Natural killer cell (primary cell): ENCODE measurements at places on chromosomes 2 and 18. TPM values are rescaled to one million over a fixed set of nuclear protein-coding genes. Genes with fewer than 3 reads are reported as not detected.

GRCh38 chr2:74777161-74777900 lies 56.6 kb upstream of the HK2 start:
- DNase-seq = no peak
- H3K27ac ChIP-seq = no peak overlapping the region
- H3K27me3 ChIP-seq = no peaks in the 10 kb centered on the region
- peaks cover 8% of the 10 kb centered on the region for H3K4me1 ChIP-seq
- H3K4me3 ChIP-seq = no peak overlapping the region
- no peaks in the 10 kb centered on the region for H3K36me3 ChIP-seq

GRCh38 chr2:58756336-58756735 lies 515.2 kb upstream of the FANCL start:
- no peaks in the 10 kb centered on the region for H3K4me1 ChIP-seq
- no peak overlapping the region for H3K27ac ChIP-seq
- no peaks in the 10 kb centered on the region for H3K27me3 ChIP-seq
- H3K36me3 ChIP-seq = no peaks in the 10 kb centered on the region
- no peak overlapping the region for H3K4me3 ChIP-seq
- no peak for DNase-seq

GRCh38 chr2:130864830-130865800 lies 28.4 kb downstream of the ARHGEF4 start:
- H3K4me3 ChIP-seq = no peak overlapping the region
- H3K27me3 ChIP-seq = no peaks in the 10 kb centered on the region
- H3K36me3 ChIP-seq = no peaks in the 10 kb centered on the region
- no peaks in the 10 kb centered on the region for H3K4me1 ChIP-seq
- H3K27ac ChIP-seq = no peak overlapping the region
- peak; percentile 17 for DNase-seq

ZFP36L2 gene
- total RNA-seq = 376 TPM

RTP5 gene
- 0.47 TPM for total RNA-seq

DNA sequence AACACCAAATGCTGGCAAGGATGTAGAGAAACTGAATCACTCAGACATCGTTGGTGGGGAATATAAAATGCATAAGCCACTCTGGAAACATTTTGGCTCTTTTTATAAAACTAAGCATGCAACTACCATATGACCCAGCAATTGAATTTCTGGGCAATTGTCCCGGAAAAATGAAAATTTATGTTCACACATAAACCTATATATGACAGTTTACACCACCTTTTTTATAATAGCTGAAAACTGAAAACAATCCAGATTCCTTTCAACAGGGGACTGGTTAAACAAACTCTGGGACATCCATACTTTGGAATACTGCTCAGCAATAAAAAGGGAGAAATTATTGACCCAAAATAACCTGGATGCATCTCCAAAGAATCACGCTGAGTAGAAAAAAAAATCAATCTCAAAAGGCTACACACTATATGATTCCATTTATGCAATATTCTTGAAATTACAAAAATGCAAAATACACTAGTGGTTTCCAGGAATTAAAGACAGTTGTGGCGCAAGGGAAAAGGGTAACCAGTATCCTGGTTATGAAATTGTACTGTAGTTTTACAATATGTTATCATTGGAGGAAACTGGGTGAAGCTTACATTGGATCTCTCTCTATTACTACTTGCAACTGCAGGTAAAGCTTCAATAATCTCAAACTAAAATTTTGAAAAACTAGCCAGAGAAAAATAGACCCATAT lies 130.2 kb upstream of the PID1 start:
- H3K4me3 ChIP-seq = no peak overlapping the region
- no peak overlapping the region for H3K27ac ChIP-seq
- no peaks in the 10 kb centered on the region for H3K36me3 ChIP-seq
- H3K4me1 ChIP-seq = no peaks in the 10 kb centered on the region

- no peak overlapping the region for H3K4me3 ChIP-seq
- H3K4me1 ChIP-seq = no peaks in the 10 kb centered on the region
- no peaks in the 10 kb centered on the region for H3K27me3 ChIP-seq
- DNase-seq = no peak
- H3K27ac ChIP-seq = no peak overlapping the region
- H3K36me3 ChIP-seq = no peaks in the 10 kb centered on the region
Measured at GRCh38 chr2:62660087-62660486, 45.4 kb upstream of the EHBP1 start.

SERPINB11 gene
- total RNA-seq = not detected

RGPD3 gene
- total RNA-seq = 0.32 TPM

MEP1B gene
- not detected for total RNA-seq

TLX2 gene
- total RNA-seq = 0.45 TPM

USP40 gene
- 19.4 TPM for total RNA-seq

UGT1A9 gene
- not detected for total RNA-seq

DNA sequence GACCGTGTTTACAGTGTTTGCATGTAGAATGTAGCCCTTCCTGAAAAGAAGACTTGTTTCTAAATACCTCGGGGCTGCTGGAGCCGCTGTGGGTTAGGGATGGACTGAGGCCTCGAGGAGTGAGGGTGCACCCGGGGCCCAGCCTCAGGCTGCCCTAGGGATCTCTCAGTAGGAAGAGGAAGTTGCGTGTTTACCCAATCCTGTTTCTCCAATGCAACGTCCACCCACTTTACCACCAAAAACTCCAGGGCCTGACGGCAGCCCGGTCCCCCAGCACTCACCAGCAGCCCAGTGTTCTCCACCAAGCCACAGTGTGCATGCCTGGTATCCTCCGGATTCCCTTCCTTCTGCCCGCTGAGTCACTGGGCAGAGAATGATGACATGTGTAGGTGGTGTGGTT lies 255.8 kb downstream of the GLI2 start:
- H3K36me3 ChIP-seq = no peaks in the 10 kb centered on the region
- no peaks in the 10 kb centered on the region for H3K27me3 ChIP-seq
- no peak overlapping the region for H3K4me3 ChIP-seq
- no peak for DNase-seq
- H3K4me1 ChIP-seq = no peaks in the 10 kb centered on the region

DNA sequence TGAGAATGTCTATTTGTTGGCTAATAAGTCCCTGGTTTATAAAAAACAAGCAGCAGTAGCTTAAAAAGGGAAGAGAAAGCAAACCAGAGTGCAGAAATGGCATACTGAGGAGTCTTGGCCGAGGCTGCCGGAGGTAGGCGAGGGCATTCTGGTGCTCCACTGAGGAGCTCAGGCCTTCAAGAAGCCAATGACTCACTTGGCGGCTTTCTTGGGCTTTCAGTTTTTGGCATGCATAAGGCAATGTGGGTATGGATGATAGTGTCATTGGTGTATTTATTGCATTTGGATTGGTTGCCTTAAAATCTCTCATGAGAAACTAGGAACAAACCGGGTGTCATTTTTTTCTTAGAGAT lies 119.6 kb upstream of the ARL5A start:
- DNase-seq = peak; percentile 2
- no peaks in the 10 kb centered on the region for H3K27me3 ChIP-seq
- H3K4me3 ChIP-seq = no peak overlapping the region
- no peaks in the 10 kb centered on the region for H3K36me3 ChIP-seq
- H3K4me1 ChIP-seq = peaks cover 5% of the 10 kb centered on the region

DNA sequence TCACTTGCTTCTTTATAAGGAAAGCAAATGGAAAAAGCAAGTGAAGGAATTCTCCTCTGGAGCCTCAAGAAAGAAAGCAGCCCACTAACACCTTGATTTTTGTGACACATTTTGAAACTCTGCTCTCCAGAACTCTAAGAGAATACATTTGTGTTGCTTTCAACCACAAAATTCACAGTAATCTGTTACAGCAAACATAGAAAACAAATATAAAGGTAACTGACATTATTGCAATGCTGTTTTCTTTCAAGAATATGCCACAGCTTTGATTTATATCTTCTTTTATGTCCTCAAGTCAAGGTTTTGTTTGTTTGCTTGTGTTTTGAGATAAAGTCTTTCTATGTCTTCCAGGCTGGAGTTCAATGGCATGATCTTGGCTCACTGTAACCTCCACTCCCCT lies 103.1 kb upstream of the FIGN start:
- no peaks in the 10 kb centered on the region for H3K4me1 ChIP-seq
- no peak for DNase-seq
- no peaks in the 10 kb centered on the region for H3K36me3 ChIP-seq

MYO3B gene
- total RNA-seq = 0.75 TPM

GRCh38 chr18:66749030-66749429 lies 145.1 kb upstream of the CDH19 start:
- H3K27ac ChIP-seq = no peak overlapping the region
- DNase-seq = no peak
- no peak overlapping the region for H3K4me3 ChIP-seq

GRCh38 chr2:226079196-226079595 lies 679.7 kb downstream of the NYAP2 start:
- H3K27me3 ChIP-seq = no peaks in the 10 kb centered on the region
- H3K27ac ChIP-seq = no peak overlapping the region
- H3K36me3 ChIP-seq = no peaks in the 10 kb centered on the region
- DNase-seq = no peak
- H3K4me3 ChIP-seq = no peak overlapping the region

NR4A2 gene
- total RNA-seq = 266 TPM

DNA sequence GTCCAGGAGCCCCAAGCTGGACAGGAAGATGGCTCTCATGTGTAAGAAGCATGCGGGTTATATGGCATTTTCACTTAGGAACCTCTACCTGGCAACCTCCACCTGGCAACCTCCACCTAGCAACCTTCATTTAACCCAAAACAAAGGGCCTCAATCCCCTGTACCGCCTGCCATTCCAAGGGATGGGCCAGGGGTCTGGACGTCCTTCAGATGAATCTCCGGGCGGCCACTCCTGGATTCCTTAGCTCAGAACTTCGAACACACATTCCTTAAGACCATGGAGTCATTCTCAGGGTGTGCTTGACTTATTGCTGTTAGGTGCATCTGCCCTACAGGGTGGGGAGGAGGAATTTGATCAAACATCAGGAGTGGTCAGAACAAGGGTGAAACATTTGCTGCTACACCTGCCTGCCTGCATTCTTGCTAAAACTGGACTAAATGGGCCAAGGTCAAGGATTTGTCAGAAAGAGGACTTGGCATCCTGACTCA lies 277.6 kb downstream of the PHLPP1 start:
- H3K4me1 ChIP-seq = no peaks in the 10 kb centered on the region
- H3K36me3 ChIP-seq = no peaks in the 10 kb centered on the region
- H3K27me3 ChIP-seq = peaks cover 4% of the 10 kb centered on the region
- no peak for DNase-seq
- no peak overlapping the region for H3K27ac ChIP-seq

- no peak overlapping the region for H3K4me3 ChIP-seq
- no peaks in the 10 kb centered on the region for H3K4me1 ChIP-seq
- peaks cover 2% of the 10 kb centered on the region for H3K36me3 ChIP-seq
- DNase-seq = no peak
Measured at GRCh38 chr2:167954495-167954894, 292.9 kb downstream of the STK39 start.

DNA sequence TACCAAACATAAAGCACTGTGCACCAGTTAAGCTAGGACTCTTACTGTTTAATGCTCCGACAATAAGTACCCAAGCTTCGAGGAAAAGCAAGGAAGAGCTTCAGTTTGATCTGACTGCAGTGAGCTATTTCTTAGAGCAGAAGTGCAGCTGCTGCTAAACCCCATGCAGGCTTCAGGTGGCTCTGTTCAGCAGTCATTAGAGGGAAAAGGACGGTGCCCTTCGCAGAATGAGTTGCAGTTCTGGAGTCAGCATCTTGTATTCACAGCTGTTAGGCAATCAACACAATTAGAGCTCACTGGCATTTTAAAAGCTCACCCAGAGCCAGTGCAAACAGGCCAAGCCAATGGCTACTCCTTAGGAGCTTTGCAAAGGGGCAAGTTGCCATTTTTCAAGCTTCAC lies 1.5 kb upstream of the CERKL start:
- no peaks in the 10 kb centered on the region for H3K36me3 ChIP-seq
- no peak for DNase-seq
- H3K4me3 ChIP-seq = no peak overlapping the region
- peaks cover 11% of the 10 kb centered on the region for H3K27me3 ChIP-seq
- peaks cover 10% of the 10 kb centered on the region for H3K4me1 ChIP-seq
- no peak overlapping the region for H3K27ac ChIP-seq

ZSWIM2 gene
- total RNA-seq = not detected

- H3K4me1 ChIP-seq = peaks cover 81% of the 10 kb centered on the region
- no peaks in the 10 kb centered on the region for H3K27me3 ChIP-seq
- H3K36me3 ChIP-seq = peaks cover 4% of the 10 kb centered on the region
- DNase-seq = peak; percentile 71
- no peak overlapping the region for H3K4me3 ChIP-seq
- peak overlapping the region; percentile 91 for H3K27ac ChIP-seq
Measured at GRCh38 chr2:197209742-197210408, 100.7 kb downstream of the ANKRD44 start.

DNA sequence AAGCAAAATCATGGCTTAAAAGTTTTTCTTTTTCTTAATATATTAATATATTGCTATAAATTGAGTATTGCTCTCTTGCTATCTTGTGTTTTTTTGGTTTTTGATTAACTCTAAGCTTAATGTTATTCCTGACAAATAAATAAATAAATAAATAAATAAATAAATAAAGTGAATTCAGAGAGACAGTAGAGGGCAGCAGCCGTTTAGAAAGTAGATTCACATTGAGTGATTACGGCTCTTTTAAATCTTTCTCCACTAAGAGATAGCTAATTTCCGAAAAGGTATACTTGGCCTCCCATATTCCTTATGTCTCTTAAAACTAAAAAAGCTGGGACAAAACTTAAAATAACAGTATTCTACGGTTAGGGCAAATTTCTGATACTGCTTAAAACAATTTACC lies 34.3 kb downstream of the MSH2 start:
- no peak overlapping the region for H3K27ac ChIP-seq
- no peak overlapping the region for H3K4me3 ChIP-seq
- H3K36me3 ChIP-seq = peaks cover 8% of the 10 kb centered on the region
- H3K27me3 ChIP-seq = no peaks in the 10 kb centered on the region

FTCDNL1 gene
- 0.95 TPM for total RNA-seq

- no peak overlapping the region for H3K4me3 ChIP-seq
- H3K36me3 ChIP-seq = peaks cover 20% of the 10 kb centered on the region
- H3K27ac ChIP-seq = no peak overlapping the region
- H3K4me1 ChIP-seq = peaks cover 6% of the 10 kb centered on the region
Measured at GRCh38 chr2:67399831-67400489, 2.8 kb downstream of the ETAA1 start.

FEV gene
- total RNA-seq = not detected
